ENCODE measurements at places on chromosomes 5 and 9.

DNA sequence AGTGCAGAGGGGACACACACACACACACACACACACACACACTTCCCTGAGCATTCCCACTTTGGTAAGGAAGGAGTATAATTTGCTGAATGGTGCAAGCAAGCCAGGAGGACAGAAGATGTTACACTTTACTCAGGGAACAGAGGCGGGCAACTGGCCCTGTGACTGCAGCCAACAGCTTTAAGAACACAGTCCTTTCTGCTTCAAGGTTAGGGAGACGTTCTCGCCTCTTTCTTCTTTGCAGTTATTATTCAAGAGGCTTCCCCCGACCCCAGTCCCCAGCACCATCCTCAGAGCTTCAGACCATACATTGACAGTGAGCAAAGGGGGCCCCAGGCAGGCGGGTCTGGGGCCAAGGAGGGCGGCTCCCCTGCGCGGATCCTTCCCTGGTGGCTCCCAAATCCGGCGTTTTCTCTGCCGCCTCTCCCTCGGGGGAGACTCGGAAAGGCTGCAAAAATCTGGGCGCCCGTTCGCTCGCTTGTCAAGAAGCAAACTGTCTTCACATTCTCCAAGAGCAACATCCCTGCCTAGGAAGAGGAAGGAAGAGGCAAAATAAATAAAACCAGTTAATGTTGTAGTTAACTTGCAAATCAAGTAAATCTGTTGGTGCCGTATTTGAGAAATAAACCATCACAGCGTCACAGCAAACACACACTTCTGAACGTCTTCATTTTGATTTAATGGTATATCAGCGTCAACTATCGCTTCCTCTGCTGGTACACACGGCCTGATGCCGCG is 3.8 kb upstream of the LHX2 start:
- no peak for DNase-seq

- DNase-seq = peak; percentile 47
Observed at GRCh38 chr5:150778088-150778516, 455 bp upstream of the SMIM3 start.

GRCh38 chr9:120442308-120442995 is 137.5 kb downstream of the CDK5RAP2 start:
- DNase-seq = no peak

DNA sequence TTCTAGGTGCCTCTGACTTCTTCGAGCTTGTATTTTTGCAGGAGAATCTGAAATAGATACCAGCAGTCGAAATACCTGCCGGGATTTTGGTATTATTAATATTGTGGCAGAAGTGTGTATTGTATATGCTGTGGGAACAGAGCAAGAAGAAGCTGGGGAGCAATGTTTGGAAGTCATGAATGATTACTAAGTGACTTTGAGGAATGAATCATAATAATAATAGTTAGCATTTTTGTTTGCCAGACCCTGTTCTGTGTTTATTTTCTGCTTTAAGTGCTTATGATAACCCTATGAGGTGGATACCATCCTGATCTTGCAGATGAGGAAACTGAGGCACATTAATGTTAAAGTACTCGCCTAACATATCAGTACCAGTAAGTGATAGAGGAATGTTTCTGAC is 32.4 kb downstream of the RAB24 start:
- no peak for DNase-seq

GRCh38 chr5:53777864-53778618 is 217.6 kb downstream of the NDUFS4 start:
- DNase-seq = no peak

- DNase-seq = peak; percentile 67
Observed at GRCh38 chr9:95772320-95773052, 103.0 kb upstream of the ERCC6L2 start.

- DNase-seq = no peak
Observed at GRCh38 chr9:85283421-85283820, 458.3 kb downstream of the AGTPBP1 start.

DNA sequence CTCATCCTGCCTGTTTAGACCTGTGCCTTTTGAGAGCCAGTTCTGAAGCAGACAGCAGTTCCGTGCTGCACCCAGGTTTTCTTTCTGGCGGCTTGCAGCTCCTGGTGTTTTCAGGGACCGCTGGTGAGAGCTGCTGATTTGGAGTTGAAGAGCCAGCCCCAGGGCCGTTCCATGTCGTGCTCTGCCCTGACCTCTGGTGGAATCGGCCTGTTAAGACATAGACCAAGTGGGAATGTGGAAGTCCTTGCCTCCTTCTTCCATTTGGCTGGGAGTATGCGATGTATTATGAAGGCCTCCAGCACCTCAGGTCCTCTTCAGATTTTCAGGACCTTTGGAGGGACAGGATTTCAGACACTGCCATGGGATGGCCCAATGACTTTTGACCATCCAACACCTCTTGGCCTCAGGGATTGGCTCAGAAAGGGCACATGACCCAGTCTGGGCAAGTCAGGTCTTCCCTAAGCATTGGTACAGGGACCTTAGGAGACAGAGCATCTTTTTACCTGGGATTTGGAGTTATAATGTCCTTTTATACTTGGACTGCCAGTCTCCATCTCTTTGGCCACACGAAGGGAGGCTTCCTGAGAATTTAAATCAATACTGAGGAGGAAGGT is 136.1 kb upstream of the CLINT1 start:
- DNase-seq = peak; percentile 63

GRCh38 chr5:28809811-28810750 is 1771.7 kb upstream of the CDH9 start:
- peak; percentile 43 for DNase-seq

DNA sequence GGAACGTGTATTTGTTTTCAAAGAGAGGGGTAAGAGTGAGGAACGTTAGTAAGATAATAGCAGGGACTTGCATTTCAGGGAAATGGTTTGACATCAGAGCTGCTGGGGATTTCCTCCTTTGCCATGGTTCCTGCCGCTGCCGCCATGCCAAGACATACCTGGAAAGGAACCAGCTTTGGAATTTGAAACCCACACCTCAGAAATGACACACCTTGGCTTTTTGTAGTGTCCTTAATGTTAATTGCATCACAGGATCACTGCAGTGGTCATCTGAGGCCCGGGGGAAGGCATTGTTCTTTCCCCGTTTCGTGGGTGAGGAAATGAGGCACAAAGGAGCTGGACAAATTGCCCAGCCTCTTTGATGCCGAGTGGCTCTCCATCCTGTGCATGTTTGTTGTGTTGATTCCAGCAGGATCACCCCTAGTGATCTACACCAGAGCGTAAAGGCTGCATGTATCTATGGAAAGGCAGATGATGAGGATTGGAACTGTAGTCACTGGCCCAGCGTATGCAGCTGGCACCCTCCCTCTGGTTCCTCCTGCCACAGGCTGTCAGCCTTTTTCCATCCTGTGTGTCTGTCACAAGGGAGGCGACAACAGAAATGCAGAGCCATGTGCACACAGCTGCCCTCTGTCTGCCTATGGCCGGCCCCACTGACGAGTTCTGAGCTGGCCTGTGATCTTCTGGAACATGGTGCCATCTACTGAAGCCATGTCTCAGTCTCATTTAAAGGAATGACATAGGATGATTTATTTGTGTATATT is 37.8 kb downstream of the SLC46A2 start:
- DNase-seq = no peak

GRCh38 chr9:103362986-103363385 is 367.9 kb downstream of the CYLC2 start:
- DNase-seq = no peak

DNA sequence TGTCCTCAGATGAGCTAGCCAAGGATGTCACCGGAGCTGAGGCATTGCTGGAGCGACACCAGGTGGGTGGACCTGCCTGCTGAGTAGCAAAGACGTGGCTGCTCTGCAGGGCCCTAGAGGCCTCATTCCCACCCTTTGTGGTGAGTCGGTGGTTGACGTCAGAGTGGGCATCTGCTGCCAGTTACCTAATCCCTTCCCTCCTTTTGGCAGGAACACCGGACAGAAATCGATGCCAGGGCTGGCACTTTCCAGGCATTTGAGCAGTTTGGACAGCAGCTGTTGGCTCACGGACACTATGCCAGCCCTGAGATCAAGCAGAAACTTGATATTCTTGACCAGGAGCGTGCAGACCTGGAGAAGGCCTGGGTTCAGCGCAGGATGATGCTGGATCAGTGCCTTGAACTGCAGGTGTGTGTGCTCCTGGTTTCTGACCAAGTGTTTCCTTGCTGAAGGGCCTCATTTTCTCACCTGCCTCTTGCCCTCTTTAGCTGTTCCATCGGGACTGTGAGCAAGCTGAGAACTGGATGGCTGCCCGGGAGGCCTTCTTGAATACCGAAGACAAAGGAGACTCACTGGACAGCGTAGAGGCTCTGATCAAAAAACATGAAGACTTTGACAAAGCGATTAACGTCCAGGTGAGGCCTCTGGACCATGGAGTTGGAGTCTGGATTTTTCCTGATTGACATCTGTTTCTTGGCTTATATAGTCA is 48.9 kb downstream of the DYNC2I2 start:
- no peak for DNase-seq

- no peak for DNase-seq
Observed at GRCh38 chr9:137956688-137957385, 79.3 kb downstream of the CACNA1B start.

DNA sequence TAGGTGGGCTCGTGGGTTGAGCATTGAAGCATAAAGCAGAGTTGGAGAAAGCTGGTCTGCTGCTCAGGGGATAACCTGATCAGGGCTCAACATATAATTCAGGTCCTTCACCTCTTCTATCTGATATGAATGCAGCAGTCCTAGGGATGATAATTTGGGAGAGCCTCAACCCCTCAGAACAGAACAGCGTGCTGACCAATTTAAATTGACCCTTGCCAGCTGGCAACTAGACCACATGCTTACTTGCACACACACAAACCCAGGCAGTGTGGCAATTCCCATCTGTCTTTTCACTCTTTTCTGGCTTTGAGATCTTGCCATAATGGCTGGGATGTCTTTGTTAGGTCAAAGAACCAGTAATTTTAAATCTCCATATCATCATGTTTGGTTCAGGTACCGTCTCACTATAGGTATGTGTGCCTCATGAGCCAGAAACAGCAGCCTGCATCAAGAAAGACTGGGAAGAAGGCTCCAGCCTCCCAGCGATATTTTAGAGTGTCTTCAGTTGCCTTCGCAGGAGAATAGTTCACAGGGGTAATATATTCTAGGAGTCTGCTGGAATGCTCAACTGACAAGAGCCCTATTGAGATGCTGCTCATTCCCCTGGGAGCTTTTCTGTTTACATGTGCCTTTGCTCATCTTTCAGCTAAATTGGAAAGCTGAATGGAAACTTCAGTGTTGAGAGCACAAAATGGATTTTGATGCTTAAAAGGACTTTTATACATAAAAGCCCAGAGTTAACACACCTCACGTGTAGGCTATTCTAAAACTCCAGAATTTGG is 497.6 kb downstream of the RASEF start:
- no peak for DNase-seq

GRCh38 chr5:91188755-91189154 is 194.4 kb downstream of the ARRDC3 start:
- DNase-seq = no peak
